ENCODE measurements at places on chromosomes 11 and 22. TPM values are rescaled to one million over a fixed set of nuclear protein-coding genes. Genes with fewer than 3 reads are reported as not detected.

Gene SSRP1
- 82.1 TPM for total RNA-seq

Gene KRTAP5-2
- total RNA-seq = not detected

Gene P4HA3
- not detected for total RNA-seq

GRCh38 chr11:11971906-11972547, 36.4 kb downstream of the DKK3 start:
- H3K4me1 ChIP-seq = peaks cover 22% of the 10 kb centered on the region
- peak overlapping the region; percentile 66 for H3K27ac ChIP-seq
- no peak for DNase-seq
- H3K27me3 ChIP-seq = no peaks in the 10 kb centered on the region
- H3K4me3 ChIP-seq = no peak overlapping the region
- no peaks in the 10 kb centered on the region for H3K36me3 ChIP-seq

DNA sequence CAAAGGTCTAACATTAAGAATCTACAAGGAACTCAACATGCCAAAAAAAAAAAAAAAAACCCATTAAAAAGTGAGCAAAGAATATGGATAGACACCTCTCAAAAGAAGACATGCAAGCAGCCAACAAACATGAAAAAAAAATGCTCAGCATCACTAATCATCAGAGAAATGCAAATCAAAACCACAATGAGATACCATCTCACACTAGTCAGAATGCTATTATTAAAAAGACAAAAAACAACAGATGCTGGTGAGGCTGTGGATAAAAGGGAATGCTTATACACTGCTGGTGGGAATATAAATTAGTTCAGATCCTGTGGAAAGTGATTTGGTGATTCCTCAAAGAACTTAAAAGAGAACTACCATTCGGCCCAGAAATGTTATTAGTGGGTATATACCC, 257.7 kb upstream of the PLET1 start:
- no peaks in the 10 kb centered on the region for H3K36me3 ChIP-seq
- no peak overlapping the region for H3K4me3 ChIP-seq

DNA sequence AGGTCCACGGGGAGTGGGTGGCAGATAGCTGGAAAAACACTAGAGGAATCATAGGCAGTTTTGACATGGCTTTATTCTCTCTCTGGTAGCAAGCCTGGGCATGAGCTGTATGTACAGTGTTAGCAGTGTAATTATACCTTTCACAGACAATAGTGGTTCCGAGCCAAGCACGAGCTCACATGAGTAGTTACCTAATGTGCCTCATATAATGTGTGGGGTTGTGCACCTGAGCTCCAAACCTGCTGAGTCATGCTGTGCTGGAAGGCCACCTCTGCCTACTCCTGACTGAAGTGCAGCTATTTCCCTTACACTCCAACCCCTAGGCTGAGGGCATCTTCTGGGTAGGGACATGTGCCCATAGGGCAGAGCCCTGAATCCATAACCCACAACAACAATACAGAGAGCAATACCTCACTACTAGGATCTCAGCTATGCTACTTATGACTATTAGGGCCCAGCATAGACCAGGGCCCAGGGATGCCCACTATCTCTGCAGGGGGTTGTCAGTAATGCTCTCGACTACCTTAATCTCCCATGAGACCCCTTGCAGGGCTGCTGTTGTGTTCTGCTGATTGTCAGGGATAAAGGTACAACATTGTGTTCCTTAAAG, 432.1 kb downstream of the DYNC2H1 start:
- no peaks in the 10 kb centered on the region for H3K36me3 ChIP-seq
- no peak overlapping the region for H3K27ac ChIP-seq
- no peak for DNase-seq
- H3K27me3 ChIP-seq = no peaks in the 10 kb centered on the region
- no peak overlapping the region for H3K4me3 ChIP-seq

GRCh38 chr11:107567739-107568335, 2.3 kb upstream of the ALKBH8 start:
- no peaks in the 10 kb centered on the region for H3K27me3 ChIP-seq
- H3K4me3 ChIP-seq = no peak overlapping the region
- DNase-seq = no peak
- no peak overlapping the region for H3K27ac ChIP-seq
- H3K4me1 ChIP-seq = no peaks in the 10 kb centered on the region

DNA sequence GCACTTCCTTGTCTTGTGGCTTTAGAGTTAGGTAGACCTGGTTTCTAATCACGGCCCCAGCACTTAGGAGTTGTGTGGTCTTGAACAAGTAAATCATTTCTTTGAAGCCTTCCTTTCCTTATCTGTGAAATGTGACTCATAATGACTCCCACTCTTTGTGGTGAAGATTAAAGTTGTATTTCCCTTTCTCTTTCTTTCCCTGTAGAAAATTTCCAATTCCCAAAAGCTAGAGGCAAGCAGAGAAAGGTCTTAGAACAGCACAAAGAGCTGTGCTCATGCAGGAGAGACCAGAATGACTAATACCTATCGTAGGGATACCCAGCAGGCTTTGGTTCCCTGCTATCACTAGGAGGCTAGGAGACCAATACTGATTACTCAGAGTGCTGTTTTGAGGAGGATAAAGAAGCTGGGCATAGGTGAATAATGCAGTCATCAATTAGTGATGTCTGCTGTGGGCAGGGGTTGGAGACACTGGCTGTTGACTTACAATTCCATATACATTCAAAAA, 270.7 kb upstream of the SYN3 start:
- no peaks in the 10 kb centered on the region for H3K27me3 ChIP-seq
- no peaks in the 10 kb centered on the region for H3K36me3 ChIP-seq
- H3K4me1 ChIP-seq = no peaks in the 10 kb centered on the region
- no peak for DNase-seq
- H3K27ac ChIP-seq = no peak overlapping the region
- no peak overlapping the region for H3K4me3 ChIP-seq

Measured in uterus (tissue), 4 donors.